ENCODE measurements at places on chromosomes 4 and X. TPM values are rescaled to one million over a fixed set of nuclear protein-coding genes. Genes with fewer than 3 reads are reported as not detected.

OPN1MW gene
- not detected for total RNA-seq

LRIT3 gene
- total RNA-seq = not detected

CCNB3 gene
- 0.24 TPM for total RNA-seq

CT45A5 gene
- total RNA-seq = not detected

PPP2R3B gene
- total RNA-seq = 15.6 TPM

Measured in epithelial cell of alveolus of lung (primary cell).